D341Med (cell line): ENCODE measurements at places on chromosomes 2 and 18.
A peak's percentile ranks its signal among the peaks of the same experiment; 100 is the strongest.

GRCh38 chr2:43071599-43072550 lies 154.5 kb downstream of the ZFP36L2 start:
- DNase-seq = no peak

DNA sequence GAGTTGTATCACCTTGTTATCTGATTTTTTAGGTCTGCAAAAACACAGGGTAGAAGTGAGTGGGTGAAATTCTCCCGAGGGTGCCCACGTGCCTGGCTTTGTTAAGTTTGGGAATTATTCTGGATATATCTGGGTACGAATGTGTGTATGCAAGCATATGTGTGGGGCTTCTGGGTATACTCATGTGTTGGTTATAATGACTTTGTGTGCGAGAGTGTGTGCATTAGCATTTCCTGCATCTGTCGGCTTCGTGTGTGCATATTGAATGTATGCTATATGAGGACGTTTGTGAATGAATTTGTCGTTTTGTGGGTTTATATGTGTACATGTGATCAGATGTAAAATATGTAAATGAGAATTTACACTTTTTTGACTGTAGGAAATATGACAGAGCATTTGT lies 13.8 kb upstream of the DNAJC27 start:
- no peak for DNase-seq

DNA sequence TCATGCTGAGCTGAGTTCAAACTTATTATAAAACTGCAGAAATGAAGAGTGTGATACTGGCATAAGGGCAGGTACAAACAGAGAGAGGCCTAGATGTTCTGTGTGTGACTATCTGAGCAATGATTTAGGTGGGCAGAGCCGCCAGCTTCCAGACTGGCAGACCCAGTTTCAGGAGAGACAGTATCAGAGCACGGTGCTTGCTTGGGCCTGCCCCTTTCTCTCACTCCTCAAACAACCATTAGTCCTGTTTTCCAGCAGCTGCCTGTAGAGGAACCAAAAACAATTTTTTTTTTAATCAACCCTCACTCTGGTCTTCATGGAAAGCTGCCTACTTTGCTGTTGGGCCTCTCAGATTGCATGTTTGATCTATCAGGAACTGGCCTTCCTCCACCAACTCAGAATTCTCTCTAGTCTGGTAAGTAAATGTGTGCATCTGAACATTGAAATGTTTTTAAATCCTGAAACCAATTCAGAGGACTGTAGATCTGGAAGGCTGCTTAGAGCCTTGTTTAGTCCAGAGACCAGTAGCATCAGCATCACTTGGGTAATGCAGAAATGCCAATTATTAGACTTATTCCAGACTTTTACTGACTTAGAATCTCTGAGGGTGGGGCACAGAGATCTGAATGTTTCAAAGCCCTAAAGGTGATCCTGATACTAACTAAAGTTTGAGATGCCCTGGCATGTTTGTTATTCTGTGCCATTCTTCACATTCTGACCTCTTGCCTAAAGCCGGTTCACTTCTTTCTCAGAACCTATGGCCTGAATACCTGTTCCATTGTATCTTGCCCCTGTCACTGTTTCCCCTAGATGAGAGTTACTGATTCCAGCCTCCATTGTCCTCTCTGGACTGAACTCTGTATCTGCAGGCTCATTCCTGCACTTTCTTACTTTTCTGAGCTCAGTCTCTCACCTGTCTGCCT lies 24.8 kb upstream of the CRIM1 start:
- DNase-seq = no peak

DNA sequence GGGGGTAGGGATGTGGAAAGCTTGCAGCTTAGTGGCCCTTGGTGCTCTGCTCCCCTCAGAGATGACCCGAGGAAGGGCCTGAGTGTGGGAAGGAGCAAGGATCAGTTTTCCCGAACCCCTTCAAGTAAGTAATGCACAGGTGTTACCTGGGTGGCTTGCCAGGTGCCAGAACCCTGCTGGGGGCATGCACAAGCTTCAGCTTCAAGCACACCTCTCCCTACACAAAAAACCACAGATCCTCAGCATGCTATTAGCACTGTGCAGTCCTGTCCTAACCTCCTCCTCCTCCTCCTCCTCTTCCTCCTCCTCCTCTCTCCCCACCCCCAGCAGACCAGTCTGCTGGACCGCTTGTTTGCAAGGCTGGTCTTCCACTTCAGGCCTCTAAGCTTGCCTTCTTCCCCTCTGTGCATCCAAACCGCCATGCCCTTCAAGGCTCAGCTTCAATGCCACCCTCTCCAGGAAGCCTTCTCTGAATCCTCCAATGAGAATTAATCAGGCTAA lies 114.8 kb downstream of the ACAA2 start:
- DNase-seq = no peak

DNA sequence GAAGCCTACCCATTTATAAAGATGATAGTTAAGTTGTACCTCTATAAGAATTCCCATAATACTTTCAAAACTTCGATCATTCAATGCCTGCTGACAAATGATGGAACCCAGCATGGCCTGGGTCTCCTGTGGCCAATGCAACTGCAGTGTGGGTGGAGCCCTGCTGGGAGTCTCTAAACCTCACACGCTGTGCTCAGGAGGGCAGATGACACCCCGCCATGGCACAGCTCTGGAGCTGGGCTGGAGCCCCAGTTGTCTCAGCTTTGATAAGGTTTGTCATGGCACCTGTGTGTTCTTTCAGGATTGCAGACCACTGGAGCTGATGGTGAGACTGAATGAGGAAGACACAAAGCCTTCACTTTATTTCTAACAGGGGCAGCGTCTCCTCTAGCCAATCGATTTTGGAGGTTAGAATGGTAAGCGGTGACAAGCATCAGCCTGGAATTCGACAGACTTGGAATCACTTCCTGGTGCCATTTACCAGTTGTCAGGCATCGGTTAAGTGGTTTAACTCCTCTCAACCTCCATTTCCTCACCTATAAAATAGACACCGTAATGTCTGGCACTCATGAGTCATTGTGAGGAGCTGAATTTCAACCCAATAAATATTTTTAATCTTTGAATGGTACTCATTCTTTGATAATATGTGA lies 383.6 kb upstream of the SALL3 start:
- no peak for DNase-seq

GRCh38 chr2:192292478-192292877 lies 97.7 kb upstream of the TMEFF2 start:
- DNase-seq = no peak

- DNase-seq = no peak
Observed at GRCh38 chr2:33859811-33860461, 260.8 kb upstream of the FAM98A start.

GRCh38 chr18:12036201-12036751 lies 55.0 kb downstream of the IMPA2 start:
- no peak for DNase-seq

GRCh38 chr2:159891917-159892730 lies 94.1 kb upstream of the CD302 start:
- no peak for DNase-seq

GRCh38 chr2:236968101-236968879 lies 117.4 kb upstream of the COPS8 start:
- no peak for DNase-seq

- no peak for DNase-seq
Observed at GRCh38 chr18:55748227-55748738, 160.3 kb upstream of the TCF4 start.

DNA sequence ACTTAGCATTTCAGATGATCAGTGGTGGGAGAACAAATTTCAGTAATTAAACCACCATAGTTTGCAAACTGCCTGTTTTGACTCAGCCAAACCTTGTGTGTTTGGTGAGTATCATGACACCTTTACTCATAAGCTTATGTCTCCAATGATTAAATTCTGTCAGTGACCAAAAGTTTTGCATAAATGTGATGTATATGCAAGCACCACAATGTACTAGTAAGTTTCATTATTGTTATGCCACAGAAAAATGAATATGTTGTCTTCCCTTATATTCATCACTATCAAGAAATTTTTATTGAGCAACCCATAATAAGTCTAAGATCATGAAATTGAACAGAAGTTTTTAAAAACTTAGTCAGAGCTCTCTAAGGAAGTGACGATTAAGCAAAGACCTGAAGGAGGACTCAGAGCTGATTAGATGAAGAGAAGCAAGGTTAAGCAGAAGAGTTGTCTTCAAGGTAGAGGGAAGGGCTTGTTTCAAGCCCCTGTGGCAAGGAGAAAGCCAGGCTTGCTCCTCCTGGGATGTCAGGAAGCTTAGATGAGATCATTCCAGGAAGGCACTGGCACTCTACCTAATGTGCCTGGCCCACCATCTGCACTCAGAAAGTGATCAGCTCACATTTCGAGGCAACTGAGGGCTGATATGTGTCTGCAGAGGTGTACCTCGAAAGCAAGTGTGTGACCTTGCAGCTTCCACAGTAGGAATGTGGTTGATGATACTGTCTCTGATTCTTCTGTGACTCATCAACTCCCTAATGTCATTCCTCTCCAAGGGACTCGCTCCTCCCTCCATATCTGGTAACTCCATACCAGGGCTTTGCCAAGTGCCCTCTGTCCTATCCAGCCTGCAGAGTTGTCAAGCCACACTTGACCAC lies 54.7 kb downstream of the KCTD18 start:
- no peak for DNase-seq

GRCh38 chr2:164898475-164898874 lies 56.9 kb downstream of the SLC38A11 start:
- DNase-seq = no peak

- DNase-seq = no peak
Observed at GRCh38 chr2:149686136-149687051, 98.8 kb upstream of the MMADHC start.

DNA sequence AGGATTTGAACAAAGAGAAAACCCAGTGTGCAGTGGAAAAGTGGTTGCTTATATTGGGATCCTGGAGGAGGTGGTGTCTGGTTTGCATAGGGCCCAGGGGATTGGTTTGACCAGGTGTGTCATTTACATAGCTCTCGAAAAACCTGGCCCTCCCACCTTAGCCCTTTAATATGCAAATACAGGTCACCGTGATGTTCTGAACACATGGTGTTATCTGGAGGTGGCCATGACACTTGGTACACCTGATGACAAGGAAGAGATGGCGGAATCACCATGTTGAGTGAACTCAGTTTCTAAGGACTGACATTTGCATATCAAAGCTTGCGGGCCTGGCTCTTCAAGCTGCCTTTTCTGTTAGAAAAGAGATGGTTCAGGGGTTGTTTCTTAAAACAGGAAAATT lies 2.3 kb upstream of the NAPG start:
- no peak for DNase-seq

DNA sequence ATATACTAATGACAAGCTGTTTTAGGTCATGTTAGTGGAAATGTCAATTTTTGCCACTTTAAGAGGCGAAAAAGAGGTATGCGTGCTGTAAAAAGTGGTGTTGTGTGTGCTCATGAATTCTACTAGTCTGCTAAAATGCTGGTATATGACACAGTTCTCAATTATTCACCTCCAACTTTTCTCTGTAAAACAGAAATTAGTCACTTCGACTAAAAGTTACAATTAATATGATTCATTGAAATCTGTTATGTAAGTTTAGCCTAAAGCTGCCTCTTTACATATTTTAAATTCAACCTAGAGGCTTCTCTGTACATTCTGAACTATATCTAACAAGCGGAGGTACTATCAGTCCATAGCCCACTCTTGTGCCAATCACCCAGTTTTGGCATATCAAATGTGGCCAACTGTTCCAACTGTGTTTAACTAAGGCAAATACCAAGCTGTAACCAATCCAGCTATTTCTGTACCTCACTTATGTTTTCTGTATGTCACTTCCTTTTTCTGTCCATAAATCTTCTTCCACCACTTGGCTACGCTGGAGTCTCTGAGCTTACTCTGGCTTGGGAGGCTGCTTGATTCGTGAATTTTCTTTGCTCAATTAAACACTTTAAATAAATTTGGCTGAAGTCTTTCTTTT lies 20.8 kb downstream of the BAZ2B start:
- DNase-seq = no peak

- no peak for DNase-seq
Observed at GRCh38 chr2:183967756-183968155, 630.6 kb upstream of the ZNF804A start.

- peak; percentile 15 for DNase-seq
Observed at GRCh38 chr2:127593228-127594115, 52.5 kb upstream of the GPR17 start.

- DNase-seq = no peak
Observed at GRCh38 chr2:64695721-64696261, 42.1 kb upstream of the SERTAD2 start.

GRCh38 chr2:58237741-58238140 lies 3.4 kb downstream of the FANCL start:
- no peak for DNase-seq

DNA sequence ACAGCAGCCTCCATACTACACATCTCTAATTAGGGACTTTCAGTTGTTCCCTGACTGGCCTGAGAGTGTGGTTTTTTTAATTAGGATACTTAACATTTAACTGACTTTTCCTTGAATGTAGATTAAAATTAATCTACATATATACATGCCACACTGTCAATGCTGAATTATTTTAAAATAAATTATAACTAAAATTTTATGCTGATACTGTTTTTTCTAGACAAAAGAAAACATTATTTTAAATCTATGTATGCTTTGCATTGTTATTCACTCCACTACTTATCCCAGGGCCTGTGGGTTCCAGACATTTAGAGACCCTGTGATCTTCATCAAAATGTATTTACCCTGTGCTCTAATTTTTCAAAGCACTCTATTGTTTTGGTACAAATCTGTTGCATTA lies 496.0 kb upstream of the MAP2 start:
- no peak for DNase-seq

DNA sequence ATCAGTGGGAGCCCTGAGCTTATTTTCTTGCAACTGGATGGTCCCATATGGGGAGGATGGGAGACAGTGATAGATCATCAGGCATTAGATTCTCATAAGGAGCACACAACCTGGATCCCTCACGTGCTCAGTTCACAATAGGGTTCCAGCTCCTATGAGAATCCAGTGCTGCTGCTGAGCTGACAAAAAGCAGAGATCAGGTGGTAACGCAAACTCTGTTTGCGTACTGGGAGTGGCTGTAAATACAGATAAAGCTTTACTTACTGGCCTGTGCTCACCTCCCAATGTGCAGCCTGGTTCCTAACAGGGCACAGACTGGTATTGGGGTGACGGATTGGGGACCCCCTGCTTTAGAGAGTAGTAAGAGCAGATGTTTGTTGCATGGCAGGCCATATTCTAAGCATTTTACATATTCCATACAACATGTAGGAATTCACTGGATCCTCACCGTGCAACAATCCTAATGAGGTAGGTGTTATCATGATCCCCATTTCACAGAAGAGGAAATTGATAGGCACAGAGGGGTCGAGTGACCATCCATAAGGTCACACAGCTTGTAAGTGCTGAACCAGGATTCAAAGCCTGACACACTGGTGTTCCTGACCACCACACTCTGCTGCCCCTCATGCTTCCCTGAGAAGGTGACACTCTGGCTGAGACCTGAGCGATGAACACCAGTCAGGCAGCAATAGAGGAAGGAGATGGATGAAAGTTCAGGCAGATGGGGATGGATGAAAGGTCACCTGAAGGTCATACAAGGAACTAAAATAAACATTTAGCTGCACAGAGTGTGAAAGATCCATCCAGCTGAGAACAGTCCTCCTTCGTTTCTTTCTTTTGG lies 15.7 kb upstream of the MAT2A start:
- DNase-seq = no peak
